ENCODE measurements at places on chromosomes 6 and 20.
A peak's percentile ranks its signal among the peaks of the same experiment; 100 is the strongest.

DNA sequence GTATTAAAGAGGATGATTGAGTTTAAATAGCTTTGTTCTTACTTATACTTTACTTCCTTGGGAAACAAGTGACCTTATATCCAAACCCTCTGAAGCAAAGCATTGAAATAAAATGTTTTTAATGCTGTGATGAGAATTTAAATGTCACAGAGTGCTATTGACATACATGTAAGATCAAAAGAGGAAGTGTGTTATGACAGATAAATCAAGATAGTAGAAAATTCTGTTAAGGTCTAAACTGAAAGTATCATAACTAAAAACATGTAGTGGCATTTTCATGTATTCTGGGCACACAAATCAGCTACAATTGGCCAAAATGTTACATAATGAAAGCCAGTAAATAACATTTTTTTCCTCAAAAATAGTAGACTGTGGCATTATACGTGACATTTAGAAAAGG lies 318.0 kb downstream of the GRIK2 start:
- no peak for DNase-seq

DNA sequence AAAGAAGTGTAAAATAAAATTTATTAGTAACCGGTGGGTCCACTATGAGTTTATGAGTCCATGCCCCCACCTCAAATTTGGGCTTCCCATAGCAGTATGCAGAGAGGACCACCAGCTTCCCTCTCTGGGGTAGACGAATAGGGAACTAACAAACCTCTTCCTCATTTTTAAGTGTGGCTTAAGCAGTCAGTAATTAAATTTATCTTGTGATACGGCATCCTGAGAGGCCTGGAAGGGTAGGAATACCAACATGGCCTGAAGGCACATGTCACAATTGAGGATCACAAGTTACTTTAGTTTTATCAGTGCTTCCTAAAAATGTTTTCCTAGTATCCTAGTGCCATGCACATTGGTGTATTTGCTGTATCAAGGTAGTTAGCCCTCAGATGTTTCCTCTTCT lies 239.9 kb downstream of the HIVEP2 start:
- no peak for DNase-seq

DNA sequence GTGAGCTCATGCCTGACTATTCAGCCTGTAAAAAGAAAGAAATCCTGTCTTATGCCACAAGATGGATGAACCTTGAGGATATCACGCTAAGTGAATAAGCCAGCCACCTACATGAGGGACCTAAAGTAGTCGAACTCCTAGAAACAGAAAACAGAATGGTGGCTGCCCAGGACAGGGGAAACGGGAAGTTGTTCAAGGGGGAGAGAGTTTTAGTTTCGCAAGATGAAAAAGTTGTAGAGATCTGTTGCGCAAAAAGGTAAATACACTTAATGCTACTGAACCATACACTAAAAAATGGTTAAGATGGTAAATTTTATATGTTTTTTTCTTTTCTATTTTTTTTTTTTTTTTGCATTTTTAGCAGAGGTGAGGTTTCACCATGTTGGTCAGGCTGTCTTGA lies 74.1 kb upstream of the RALY start:
- no peak for DNase-seq

DNA sequence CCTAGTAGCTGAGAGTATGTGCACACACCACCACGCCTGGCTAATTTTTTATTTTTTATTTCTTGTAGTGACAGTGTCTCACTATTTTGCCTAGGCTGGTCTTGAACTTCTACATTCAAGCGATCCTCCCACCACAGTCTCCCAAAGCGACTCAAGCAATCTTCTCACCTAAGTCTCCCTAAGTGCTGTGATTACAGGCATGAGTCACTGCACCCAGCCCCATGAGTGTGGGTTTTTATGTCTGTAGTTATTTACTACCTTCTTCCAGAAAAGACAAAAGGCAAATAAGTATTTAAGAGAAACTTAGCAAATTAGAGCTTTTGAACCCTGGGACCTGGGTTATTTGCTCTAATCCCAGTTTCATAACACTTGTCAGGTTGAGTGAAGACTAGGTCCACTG lies 92.3 kb upstream of the HCRTR2 start:
- DNase-seq, result no peak

DNA sequence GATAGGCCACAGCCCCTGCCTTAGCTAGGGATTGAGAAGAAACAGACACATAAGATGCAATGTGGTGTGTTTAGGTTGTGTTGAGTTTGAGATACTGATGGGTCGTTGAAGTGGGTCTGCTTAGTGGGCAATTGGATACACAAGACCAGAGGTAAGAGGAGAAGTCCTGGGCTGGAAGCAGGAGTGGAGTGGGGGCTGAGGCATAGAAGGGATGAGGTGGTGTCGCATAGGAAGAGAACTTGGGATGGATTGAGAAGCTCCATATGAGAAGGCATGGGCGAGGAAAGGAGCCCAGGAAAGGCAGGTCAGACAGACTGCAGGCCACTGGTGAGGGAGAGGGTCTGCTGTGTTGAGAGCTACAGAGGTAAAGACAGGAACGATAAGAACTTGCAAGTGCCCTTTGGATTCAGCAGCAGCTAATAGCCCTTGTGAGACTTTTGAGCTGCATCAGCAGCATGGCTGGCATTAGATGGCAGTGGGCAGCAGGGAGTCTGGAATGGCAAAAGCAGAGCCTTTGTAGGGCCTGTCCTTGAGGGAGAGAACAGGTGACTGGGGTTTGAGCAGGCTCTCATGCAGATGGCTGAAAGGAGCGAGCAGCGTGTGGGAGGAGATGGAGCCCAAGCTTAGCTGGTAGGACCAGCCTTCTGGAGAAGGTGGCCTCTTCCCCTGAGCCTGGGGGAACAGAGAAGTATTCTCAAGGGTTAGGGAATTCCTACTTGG lies 33.2 kb downstream of the PLCG1 start:
- no peak for DNase-seq

- DNase-seq, result no peak
Observed at GRCh38 chr20:11379257-11380011, 538.3 kb upstream of the BTBD3 start.

DNA sequence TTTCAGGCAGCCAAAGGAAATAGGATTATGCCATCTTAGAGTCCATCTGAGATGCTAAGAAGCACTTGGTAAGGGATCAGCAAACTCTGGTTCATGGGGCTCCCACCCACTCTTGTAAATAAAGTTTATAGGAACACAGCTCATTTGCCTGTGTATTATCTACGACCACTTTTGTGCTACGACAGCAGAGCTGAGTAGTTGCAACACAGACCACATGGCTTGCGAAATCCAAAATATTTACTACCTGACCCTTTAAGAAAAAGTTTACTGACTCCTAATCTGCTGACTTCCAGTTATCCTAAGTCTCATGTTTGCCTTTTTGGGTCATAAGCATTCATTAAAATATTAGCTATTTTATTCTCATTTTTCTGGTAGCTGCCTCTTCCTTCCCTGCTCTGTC lies 859.0 kb downstream of the QKI start:
- DNase-seq, result no peak

DNA sequence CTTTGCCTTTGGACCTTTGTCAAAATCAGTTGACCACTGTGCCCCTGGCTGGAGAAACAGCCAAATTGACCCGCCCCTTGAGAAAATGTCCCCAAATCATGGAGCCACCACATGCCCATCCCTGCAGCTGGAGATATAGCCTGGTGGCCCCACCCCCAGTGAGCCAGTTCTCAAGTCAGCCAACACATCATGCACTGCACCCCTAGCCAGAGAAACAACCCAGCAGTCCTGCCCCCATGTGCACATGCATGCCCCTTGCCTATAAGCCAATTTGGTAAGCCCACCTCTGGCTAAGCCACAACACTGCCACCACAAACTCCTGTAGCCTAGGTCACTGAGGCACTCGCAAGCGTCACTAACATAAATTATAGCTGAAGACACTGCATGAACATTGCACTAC lies 174.2 kb upstream of the ECI2 start:
- no peak for DNase-seq

- no peak for DNase-seq
Observed at GRCh38 chr6:49551866-49552129, 1.3 kb downstream of the C6orf141 start.

DNA sequence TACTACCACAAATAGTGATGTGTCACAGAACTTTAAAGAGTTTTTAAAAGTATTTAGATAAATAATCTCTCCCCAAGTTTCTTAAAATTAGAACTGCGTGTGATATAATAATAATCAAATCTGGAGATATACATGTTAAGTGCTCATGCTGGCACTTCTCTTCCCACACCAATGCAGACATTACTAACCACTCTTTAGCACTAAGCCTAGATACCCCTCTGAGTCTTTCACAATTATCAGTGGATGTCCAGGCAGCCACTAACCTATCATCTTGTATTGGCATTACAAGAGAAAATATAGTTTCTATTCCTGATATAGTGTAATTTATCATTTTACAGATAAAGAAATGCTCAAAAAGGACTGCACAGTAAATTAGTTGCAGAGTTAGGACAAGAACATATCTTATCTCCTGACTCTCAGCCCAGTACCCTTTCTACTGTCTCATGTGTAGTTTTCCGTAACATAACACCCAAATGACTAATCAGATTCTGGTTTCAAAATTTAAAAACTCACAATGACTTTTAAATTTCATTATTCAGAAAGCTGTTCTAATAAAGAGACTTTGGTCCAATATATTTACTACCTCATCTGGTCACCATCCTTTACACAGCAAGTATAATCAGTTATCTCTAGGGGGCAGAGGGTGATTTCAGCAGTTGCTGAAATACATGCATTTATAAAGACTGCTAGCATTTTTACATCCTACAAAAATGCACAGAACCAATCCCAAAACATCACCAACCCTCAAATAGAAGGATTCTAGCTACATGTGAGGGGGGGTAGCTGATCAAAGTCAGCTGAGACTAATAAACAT lies 215.5 kb upstream of the MCHR2 start:
- DNase-seq, result no peak

- DNase-seq, result no peak
Observed at GRCh38 chr6:34276881-34277762, 28.3 kb upstream of the SMIM29 start.

DNA sequence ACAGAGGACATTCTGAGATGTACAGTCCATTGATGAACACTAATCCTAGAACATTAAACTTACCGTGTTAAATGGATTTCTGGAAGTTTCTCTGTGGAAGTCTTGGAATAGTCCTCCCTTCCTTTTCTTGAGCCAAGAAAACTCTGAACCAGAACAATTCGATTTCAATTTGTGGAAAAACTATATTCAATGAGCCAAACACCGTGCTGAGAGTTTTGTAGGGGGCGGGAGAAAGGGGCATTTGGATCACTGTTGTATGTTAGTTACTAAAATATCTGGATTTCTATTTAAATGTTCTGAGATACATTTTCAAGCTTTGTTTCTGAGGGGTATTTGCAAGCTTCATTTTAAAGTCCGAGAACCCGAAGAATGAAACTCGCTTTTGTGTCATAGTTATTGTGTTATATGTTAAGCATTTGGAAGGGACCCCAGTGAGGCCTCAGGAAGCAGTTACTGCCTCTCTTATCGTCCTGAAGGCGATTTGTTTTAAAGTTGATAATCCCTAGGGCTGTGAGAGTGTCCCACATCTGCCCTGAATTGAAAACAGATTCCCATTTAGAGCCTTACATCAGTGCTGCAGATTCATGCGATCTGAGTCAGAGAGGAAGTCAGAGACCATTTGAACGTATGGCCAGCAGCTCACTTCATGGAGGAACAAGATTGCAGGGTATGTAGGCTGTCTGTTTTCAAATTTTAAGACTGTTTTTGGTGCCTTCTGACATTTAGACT lies 70.8 kb upstream of the SASH1 start:
- DNase-seq, result peak; percentile 86

- no peak for DNase-seq
Observed at GRCh38 chr20:32116079-32116521, 6.6 kb downstream of the TM9SF4 start.

GRCh38 chr20:1448081-1448620 lies 18.5 kb downstream of the NSFL1C start:
- no peak for DNase-seq

GRCh38 chr20:60372275-60372674 lies 414.1 kb downstream of the CDH26 start:
- no peak for DNase-seq

GRCh38 chr6:75609639-75610590 lies 8.2 kb downstream of the SENP6 start:
- DNase-seq, result no peak

GRCh38 chr6:110039981-110040383 lies 61.9 kb downstream of the GPR6 start:
- no peak for DNase-seq

DNA sequence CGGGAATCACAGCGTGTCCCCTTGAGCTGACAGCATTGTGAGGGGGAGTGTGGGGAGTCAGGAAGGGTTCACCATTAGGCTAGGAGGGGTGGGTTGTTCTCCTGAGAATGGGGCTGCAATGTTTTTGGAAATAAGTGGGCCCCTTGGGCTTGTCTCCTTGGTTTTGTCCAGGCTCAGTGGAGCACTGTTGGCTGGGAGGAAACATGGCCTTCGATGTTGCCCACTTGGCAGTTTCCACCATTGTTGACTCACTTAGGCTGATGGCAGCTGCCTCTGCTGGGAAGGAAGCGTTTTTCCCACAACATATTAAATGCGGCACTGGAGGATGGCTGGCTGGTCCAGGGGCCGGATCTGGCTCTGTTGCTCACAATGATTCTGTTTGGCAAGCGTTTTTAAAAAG lies 512.1 kb downstream of the QKI start:
- DNase-seq, result peak; percentile 24

DNA sequence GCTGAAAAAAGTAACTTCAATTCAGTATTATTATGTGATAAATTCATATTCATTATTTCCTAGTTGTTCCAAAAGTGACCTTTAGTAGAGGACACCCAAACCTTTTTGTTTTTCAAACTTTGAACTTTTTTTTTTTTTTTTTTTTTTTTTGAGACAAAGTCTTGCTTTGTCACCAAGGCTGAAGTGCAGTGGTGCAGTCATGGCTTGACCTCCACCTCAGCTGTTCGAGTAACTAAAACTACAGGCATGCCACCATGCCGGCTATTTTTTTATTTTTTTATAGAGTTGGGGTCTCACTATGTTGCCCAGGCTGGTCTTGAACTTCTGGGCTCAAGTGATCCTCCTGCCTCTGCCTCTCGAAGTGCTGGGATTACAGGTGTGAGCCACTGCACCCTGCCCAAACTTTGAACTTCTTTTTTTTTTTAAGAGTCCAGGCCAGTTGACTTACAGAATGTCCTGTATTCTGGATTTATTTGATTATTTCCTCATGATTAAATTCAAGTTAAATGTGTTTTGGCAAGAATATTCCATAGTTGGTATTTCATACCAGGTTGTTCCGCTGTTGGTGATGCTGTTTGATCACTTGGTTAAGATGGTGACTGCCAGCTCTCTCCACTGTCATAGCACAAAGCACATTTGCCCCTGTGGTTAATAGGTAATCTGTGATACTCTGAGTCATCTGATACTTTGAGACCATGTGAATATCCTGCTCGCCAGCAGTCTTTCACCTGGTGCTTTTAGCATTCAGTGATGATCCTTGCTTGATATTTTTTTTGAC lies 48.0 kb downstream of the VAPB start:
- no peak for DNase-seq

GRCh38 chr6:161356167-161356854 lies 82.5 kb upstream of the AGPAT4 start:
- DNase-seq, result no peak

GRCh38 chr6:31657406-31658157 lies 1.9 kb downstream of the APOM start:
- DNase-seq, result no peak

- DNase-seq, result no peak
Observed at GRCh38 chr6:129429956-129430355, 280.0 kb downstream of the ARHGAP18 start.

All from AG08395 (cell line).